ENCODE measurements at places on chromosomes 4 and X.

DNA sequence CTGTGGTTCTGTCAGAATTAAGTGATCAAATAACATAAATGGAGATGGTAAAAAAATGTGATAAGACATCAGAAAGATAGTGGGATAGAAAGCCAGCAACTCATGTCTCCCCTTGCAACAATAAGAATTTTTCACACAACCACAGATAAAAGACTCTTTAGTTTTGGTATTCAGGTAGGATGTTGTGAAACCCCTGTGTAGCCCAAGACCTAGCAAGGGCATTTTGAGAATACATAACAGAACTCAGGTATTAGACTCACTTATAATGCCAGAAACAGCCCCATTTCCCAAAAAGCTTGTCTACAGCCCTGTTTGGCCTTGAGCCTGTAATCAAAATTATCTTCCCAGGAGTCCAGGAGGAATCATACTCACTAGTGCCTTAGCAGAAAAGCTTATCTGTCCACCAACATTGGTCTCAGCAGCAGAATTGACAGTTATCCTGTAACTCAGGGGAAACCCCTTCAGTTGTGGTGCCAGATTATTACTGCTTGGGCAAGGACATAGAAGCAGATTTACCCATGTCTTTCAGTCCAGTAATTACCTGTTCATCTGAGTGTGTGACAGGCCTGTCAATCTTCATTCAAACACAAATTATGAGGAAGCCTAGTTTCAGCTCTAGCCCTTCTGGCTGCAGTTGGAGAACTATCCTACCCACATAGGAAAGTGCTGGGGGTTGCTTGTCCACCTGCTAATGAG lies 41.0 kb upstream of the UGT2B17 start:
- DNase-seq = no peak

- no peak for DNase-seq
Observed at GRCh38 chr4:47442980-47443379, 20.5 kb downstream of the COMMD8 start.

GRCh38 chr4:129598582-129598981 lies 502.6 kb downstream of the C4orf33 start:
- no peak for DNase-seq

DNA sequence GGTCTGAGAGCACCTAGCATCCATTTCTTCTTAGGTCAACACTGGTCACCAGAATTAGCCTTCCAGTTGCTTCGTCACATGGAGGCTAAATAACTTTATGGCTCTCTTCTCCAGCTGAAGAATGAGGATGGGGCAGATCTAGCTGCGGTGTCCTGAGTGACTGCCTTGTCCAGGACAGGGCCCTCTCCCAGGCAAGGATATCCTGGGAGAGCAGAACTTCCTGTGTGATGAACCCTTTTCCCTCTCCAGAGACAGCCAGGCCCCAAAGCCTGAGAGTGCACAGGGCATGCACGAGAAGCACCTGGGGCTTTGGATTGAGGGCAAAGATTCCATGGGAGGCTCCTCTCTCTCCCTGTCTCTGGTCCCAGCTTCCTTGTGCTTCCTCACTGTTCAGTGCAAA lies 108.2 kb upstream of the MAMLD1 start:
- no peak for DNase-seq

DNA sequence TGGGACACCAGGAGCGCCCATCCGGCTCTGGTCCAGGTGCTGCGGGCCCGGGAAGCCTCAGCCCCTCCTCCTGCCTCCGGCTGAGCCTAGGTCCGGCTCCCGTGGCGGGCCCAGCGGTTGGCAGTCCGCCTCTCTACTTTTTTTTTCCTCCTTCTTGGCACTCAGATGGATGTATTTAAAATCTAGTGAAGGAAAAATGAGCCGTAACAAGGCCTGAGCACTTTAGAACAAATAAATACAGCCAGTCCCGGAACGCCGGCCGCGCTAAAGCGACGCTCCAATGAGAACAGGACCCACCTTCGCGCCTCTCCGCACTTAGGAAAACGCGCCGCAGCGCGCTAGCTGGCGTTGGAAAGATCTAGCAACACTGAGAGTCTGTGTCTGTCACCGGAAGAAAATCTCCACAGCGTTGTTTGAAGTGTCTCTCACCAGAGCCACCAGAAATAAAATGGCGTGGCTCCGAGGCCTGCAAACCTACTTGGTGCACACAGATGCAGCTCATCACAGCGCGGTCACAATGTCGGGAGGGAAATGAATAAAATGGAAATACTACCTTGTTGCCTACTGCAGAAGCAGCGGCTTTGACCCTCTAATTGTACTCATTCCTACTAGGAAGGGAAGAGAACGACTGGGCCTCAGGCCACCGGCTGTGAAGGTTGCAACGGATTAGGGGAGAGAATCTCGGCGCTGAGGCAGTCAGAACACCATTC lies 4.7 kb downstream of the NEUROG2 start:
- no peak for DNase-seq

DNA sequence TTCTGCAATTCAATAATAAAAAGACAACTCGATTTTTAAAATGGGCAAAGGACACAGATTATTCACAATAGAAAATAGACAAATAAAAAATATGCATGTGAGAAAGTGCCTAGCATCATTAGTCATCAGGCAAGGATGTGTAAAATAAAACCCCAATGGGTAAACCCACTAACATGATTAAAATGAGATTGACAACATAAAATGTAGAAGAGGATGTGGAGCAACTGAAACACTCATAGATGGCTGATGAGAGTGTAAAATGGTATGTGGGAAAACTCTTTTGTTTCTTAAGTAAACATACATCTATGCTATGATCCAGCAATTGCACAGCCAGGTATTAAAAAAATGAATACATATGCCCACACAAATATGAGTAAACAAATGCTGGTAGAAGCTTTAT lies 177.6 kb downstream of the IQCM start:
- no peak for DNase-seq

Measured in T-helper 9 cell (primary cell).